ENCODE measurements at places on chromosomes 12 and 14.

- no peak for DNase-seq
These were observed 4.3 kb upstream of the ZFP36L1 start for GRCh38 chr14:68797121-68797670.

- DNase-seq = no peak
These were observed 20.3 kb upstream of the EMP1 start for GRCh38 chr12:13176256-13176655.

DNA sequence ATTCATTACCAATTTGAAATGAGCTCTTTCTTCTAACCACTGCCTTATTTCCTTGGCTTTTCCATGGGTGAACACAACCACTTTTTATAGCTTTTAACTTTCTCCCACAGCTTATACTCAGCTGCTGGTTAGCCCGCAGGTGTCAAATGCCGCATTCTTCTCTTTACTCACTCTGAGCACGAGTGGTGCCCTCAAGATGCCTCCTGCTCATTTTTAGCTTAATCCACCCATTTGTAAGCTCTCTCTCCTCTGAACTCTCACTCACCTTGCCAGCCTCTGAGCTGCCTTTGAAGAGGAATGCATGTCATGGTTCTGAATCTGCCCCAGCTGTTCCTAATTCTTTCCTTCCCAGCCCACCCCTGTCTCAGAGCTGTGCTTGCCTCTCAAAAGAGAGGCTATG lies 449.4 kb upstream of the PRICKLE1 start:
- no peak for DNase-seq

DNA sequence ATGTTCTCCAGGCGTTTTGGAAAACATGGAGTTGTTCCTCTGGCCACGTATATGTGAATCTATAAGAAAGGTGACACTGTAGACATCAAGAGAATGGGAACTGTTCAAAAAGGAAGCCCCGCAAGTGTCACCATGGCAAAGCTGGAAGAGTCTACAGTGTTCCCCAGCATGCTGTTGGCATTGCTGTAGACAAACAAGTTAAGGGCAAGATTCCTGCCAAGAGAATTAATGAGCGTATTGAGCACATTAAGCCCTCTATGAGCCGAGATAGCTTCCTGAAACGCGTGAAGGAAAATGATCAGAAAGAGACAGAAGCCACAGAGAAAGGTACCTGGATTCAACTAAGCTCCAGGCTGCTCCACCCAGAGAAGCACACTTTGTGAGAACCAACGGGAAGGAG lies 92.5 kb upstream of the EIF5 start:
- no peak for DNase-seq

- no peak for DNase-seq
These were observed 4.4 kb upstream of the CLEC2A start for GRCh38 chr12:9936591-9936990.

All from fibroblast of skin of abdomen (primary cell).